Stimulated activated CD4-positive, alpha-beta T cell treated with anti-CD3 and anti-CD28 coated beads, TNF-alpha, amount 100 ng/mL, for 1 hour (primary cell): ENCODE measurements at places on chromosomes 4 and X.

- no peak for DNase-seq
These were observed 216.3 kb upstream of the BCOR start for GRCh38 chrX:40314070-40314469.

- DNase-seq, result no peak
These were observed at the start of gene IL2 for GRCh38 chr4:122456231-122457116. IL2 (minus strand) TSS chr4:122456725; CDS start chr4:122456440, 285 bp downstream.

DNA sequence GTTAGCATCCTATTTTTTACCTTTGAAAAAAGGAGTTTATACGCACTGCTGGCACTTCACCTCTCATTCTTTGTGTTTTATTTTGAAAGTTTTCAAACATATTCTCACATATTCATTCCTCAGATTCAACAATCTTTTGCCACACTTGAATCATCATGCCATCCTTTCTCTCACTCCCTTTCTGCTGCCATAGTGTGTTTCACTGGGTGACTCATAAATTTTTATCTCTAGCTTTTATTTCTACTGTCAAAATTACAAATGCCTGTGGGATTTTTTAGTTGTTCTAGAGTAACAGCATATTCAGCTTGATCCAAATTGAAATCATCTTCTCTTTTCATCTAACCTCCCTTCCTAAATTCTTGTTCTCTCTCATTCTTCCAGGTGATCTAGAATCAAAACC lies 28.0 kb downstream of the MFSD8 start:
- DNase-seq, result no peak

- no peak for DNase-seq
These were observed 163.1 kb downstream of the ARAP2 start for GRCh38 chr4:36081185-36081584.

DNA sequence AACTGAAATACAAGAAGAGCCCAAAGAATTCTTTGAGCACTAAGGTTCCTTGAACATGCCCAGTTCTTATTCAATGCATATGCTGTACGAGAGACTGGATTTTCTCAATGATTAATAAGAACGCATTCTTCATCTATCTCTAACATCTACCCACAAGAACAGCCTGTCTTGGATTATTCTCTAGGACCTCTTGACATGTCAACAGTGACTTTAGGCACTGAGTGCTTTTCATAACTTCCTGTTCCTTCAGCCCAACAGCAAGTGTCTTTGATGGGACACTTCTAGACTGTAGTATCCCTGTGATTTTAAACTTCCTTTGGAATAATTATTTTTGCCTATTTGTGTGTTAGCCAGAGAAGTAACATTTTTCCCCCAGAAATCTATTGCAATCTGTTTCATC lies 69.3 kb downstream of the OPHN1 start:
- DNase-seq, result no peak

- DNase-seq, result no peak
These were observed 23.6 kb upstream of the C4orf50 start for GRCh38 chr4:6041800-6042199.

- no peak for DNase-seq
These were observed 328.3 kb upstream of the RPS6KA3 start for GRCh38 chrX:20594985-20595384.

DNA sequence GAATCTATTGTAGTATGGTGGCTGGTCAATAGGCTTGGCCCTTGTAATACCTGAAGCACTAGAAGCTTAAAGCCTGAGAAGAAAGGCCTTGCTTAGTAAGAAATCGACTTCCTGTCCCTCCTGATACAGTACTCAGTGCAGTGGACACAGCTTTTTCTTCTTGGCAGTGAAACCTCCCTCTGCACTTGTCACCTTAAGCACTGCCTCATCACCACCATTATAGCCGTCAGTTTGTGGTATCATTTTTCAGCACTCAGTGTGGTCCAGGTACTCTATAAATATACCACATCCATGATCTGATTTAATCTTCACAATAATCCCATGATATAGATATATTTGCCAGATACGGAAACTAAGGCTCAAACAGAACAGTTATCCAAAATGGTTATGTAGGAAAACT lies 75.2 kb downstream of the PALLD start:
- no peak for DNase-seq

DNA sequence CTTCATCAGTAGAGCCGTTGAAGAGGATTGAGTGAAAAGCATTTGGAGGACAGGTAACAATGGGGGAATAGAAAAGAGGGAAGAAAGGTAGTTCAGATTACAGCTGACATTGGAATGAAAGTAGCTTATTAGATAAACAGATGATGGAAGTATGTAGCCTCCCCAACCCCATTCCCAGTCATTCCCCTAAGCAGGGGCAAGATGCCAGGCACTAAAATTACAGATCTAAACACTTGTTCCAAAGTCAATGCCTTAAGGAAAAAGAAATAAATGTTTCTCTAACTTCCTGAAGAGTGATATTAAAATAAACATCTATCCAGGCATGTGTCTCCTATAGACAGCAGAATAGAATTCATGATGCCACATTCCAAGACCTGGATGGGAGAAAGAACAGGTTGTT lies 350.8 kb downstream of the PDGFC start:
- DNase-seq, result no peak
